NCI-H187 (cell line): ENCODE measurements at places on chromosomes 13 and 19.

DNA sequence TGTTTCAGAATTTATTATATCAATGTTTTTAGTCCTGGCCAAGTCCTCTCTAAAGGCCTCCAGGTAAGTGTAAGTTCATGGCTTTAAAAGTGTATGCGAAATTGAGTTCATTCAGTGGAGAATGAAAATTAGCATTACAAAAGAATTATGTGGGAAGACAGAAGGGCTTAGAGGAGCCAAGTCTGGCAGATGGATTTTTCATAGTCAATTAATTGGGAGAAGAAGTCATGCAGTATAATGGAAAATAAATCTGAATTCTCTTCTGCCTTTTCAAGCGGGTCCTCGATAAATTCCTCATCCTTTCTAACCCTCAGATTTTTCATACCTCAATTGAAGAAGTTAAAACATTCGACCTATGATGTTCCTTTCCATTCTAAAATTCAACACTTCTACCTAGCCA is 394.2 kb downstream of the ITGBL1 start:
- no peak for DNase-seq

DNA sequence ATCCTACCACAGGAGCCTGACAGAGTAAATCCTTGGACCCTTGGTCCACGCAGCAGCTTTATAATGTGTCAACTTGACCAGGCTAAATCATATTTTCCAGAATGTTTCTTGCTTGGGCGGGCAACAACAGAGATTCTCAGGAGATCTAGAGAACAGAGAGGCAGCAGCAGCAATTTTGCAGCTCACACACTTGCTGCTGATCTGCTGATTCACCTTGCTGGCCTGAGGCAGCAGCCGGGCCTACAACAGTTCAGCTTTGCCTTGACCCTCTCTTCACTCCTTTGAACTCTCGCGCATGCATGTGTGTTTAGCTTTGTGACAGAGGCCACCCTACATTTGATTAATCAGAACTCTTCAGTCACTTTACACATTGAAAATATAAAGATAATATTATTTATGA is 159.3 kb downstream of the UGGT2 start:
- no peak for DNase-seq

DNA sequence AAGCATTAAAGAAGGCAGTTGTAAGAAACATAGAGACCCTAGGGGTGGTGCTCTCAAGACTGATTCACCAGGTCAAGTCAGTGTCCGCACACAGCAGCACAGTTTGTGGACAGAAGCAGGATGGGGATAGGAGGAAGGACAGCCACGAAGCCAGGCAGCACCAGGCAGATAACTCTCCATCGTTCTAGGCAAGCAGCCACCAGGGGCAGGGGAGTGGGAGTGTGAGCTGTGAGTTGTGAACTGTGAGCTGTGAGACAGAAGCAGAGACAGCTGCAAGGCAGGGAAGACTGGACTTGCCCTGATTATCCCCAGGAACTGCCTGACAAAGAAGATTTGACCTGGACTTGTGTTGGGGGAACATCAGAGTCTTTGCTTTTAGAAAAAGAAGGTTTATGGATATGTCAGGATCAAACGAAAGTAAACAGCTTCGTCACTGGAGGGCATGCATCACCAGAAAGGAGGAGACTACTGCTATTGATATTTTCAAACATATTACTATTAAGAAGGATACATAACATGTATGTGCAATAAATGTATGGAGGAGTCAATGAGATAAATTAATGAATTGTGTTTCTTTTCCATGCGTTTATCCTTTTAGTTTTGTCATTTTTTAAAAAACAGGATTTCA is 286.1 kb downstream of the IRS2 start:
- no peak for DNase-seq

GRCh38 chr13:50891206-50891605 is 18.4 kb upstream of the RNASEH2B start:
- no peak for DNase-seq

DNA sequence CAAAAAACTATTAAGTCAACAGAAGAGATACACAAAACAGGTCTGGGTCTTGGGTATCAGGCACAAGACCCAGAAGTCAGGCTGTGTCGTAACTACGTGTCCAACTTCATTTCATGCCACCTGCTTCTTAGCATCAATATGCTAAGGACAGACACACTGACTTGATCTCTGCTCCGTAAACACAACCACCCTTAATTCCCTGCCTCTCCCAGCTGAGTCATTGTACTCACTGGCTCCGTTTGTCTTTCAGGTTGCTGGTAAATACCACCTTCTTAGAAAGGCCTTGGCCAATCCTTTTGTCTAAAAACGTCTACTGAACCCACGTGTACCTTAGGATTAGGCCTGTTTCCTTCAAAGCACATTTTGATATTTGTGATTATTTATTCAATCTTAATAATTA is 726.2 kb downstream of the PCDH9 start:
- no peak for DNase-seq

- DNase-seq = no peak
Observed at GRCh38 chr19:3531716-3532115, 7.3 kb upstream of the TEKTIP1 start.

DNA sequence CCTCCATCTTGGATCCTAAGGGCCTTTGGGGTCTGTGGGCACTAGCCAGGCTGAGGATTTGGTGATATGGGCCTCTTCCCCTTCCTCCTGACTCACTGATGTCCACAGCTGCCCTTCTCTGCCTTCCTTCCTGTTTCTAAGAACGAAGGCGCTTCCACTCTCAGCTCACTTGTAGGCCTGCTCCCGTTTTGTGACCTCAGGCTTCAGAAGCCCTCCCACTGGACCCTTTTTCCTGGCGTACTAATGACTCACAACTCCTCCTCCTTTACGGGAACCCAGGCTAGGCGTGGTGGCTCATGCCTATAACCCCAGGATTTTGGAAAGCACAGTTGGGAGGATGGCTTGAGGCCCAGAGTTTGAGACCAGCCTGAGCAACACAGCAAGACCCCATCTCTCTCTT is 55.6 kb downstream of the TMED1 start:
- DNase-seq = no peak

GRCh38 chr19:40157059-40157458 is 34.2 kb upstream of the MAP3K10 start:
- no peak for DNase-seq

GRCh38 chr19:42155796-42156195 is 23.6 kb upstream of the POU2F2 start:
- DNase-seq = no peak

- peak; percentile 25 for DNase-seq
Observed at GRCh38 chr19:55640043-55640576, 692 bp upstream of the ZNF580 start.

GRCh38 chr19:45657520-45658167 is 10.4 kb upstream of the GIPR start:
- no peak for DNase-seq

GRCh38 chr13:102933122-102933521 is 87.3 kb downstream of the ERCC5 start:
- no peak for DNase-seq

- DNase-seq = no peak
Observed at GRCh38 chr19:48446579-48446978, 796 bp downstream of the GRWD1 start.

DNA sequence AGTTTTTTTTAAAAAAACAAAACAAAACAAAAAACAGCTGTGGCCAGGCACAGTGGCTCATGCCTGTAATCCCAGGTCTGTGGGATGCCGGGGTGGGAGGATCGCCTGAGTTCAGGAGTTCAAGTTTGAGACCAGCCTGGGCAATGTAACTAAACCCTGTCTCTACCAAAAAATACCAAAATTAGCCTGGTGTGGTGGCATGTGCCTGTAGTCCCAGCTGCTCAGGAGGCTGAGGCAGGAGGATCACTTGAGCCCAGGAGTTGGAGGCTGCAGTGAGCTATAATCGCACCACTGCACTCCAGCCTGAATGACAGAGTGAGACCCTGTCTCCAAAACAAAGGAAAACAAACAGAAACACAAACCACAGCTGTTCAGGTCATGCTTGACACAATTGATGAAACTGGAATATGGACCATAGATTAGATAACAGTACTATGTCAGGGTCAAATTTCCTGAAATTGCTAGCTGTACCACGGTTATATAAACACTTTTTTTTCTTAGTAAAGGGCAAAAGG is 6.9 kb upstream of the ANGPTL4 start:
- no peak for DNase-seq

DNA sequence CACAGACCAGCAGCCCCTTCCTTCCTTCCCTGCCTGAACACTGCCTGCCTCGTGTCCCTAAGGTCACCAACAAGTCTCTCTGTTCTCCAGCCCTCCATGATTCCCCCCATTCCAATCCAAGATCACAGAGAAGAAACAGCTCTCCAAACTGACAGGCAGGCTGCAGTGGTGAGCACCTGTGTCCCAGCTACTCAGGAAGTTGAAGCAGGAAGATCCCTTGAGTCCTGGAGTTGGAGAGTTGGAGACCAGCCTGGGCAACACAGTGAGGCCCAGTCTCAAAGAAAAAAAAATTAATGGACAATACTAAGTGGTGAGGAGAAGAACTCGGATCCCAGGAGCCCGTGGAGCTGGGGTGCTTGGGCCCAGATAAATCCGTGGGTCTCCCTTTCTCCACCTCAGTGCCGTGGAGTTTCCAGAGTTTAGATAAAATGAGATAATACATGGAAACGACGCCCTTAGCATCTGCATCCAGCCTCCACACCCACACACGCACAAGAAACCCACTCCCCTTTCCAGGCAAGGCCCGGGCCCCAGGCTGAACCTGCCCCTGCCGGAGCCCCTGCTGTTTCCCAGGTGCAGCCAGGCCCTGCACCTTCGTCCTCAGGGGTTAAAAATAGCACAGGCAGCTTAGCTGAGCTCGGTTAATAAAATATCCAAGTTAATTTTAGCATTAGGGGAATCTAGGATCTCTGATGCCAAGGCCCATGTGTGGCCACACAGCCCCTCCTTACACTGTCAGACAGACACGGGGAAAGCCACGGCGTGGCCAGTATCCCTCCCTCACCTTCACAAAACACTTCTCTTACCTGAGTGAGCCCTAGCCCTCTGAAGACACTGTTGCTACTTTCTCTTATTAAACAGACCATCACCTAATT is 4.7 kb downstream of the RASA3 start:
- no peak for DNase-seq

- no peak for DNase-seq
Observed at GRCh38 chr19:22935151-22935550, 67.8 kb downstream of the ZNF728 start.

GRCh38 chr13:35143123-35143522 is 201.1 kb downstream of the NBEA start:
- no peak for DNase-seq

DNA sequence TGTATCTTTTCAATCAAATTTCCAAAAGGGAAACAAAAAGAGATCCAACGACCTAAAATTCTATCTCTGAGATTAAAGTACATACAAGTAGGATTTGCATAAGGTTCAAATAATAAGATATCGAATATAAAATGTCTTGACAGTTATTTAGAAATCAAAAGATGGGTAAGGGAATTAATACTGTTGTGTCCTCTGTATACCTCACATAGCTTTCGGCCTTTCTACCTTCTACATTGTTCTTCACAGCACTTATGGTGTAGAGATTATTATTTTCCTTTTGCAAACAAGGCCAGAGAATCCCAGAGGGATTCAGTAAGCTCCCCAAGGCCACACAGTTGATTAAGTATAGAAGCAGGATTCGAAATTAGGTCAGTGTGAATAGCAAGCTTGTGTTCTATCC is 403.6 kb downstream of the SPRY2 start:
- no peak for DNase-seq

DNA sequence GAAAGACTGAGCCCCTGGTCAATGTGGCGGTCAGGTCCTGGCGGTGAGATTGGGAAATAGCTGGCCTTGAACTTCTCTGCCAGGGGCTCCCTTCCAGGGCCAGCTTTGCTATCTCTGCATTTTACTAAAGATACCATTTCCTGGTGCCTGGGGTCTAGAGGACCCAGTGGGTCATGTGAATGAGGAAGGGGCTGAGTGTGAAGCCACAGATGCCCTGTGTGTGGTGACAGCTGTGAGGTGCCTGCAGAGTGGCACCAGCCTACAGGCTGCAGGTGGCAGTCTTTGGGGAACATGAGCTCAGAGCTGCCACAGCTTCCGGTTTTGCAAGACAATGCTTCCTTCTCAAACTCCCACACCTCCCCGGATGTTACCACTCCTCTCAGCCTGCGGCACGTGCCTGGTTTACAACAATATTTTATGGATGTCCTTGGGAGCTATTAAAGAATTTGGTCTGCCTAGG is 5.2 kb upstream of the MLNR start:
- no peak for DNase-seq

DNA sequence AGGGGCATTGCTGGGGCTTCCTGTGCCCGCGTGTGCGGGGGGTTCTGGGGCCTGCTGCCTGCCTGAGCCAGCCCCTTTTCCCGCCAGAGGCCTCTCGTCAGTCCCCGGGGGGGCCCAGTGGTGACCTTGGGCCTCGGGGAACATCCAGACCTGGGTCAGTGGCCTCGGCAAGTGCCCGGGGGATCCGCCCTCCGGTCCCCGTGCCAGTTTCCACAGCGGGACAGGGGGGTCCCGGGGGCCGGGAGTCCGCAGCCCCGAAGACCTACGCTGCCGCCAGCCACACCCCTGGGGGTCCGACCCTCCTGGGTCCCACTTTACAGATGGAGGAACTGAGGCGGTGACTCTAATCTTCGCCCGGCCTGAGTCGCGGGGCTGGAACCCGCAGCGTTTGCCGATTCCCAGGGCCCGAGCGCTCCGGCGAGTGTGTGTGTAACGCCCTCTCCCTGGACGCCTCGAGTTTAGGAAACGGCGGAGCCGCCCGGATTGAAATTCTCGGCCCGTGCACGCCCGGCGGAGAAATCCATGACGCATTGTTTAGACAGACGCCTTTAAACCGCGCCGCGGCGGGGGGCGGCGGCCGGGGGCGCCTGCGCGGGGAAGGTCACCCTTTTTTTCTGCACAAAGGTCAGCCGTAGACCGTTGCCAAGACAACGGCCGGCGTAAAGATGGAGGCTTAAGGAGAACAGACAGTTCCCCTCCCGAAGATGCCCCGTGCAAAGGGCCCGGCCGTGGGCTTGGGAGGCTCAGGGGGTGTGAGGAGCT is 39.3 kb downstream of the EFNA2 start:
- DNase-seq = no peak

GRCh38 chr13:38752686-38753085 is 65.8 kb downstream of the FREM2 start:
- DNase-seq = no peak

DNA sequence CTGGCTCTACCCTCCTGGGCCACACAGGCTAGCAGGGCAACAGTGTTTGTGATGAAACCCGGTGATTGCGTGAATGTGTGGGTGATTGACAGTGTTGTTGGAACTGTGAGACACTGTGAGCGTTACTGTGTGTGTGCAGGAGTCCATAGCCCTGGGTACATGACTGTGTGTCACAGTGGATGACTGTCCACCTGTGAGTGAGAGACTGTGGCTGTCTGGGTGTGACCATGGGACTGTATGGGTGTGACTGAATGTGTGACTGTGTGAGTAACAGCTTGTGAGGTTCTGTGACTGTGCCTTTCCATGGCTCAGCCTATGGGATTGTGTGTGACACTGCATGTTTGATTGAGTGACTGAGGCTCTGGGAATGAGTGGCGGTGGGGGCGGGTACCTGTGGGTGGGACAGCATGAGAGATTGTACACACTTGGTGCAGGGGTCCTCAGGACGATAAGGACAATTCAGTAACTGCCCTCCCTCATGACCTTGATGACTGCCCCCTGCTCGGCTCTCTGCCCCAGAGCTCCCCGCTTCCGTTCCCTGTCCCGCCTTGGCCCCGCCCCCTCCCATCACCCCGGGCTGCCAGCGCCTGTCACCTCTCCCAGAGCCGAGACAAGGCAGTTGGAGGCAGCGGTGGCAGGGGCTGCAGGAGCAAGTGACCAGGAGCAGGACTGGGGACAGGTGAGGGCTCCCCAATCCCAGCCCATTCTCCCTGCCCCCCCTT is at the start of gene GIPR:
TSS of gene GIPR (plus strand) at position 602 of the 722 bp plus-strand sequence. CDS start 1,300 bp downstream, outside the sequence.
- peak; percentile 26 for DNase-seq

- DNase-seq = no peak
Observed at GRCh38 chr13:40515702-40516101, 150.7 kb downstream of the FOXO1 start.
